Mucosa of descending colon (tissue), 3 donors: ENCODE measurements at places on chromosomes 2 and 18. TPM values are rescaled to one million over a fixed set of nuclear protein-coding genes. Genes with fewer than 3 reads are reported as not detected.

GRCh38 chr2:151098841-151099240 lies 162.8 kb downstream of the RBM43 start:
- DNase-seq, result no peak

DNA sequence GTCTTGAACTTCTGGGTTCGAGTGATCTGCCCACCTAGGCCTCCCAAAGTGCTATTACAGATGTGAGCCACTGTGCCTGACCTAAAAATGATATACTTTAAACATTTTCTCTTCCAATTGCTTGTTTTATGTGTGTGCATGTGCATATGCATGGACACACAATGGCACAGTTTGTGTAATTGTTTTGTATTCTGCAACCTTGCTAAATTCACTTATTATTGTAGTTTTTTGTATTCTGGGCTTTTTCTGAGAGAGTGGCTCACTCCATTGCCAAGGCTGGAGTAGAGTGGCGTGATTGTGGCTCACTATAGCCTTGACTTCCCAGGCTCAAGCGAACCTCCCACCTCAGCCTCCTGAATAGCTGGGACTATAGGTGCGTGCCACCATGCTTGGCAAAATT lies 8.1 kb downstream of the HAT1 start:
- no peak for DNase-seq

- no peak for DNase-seq
Observed at GRCh38 chr2:236993286-236993685, 92.4 kb upstream of the COPS8 start.

DNA sequence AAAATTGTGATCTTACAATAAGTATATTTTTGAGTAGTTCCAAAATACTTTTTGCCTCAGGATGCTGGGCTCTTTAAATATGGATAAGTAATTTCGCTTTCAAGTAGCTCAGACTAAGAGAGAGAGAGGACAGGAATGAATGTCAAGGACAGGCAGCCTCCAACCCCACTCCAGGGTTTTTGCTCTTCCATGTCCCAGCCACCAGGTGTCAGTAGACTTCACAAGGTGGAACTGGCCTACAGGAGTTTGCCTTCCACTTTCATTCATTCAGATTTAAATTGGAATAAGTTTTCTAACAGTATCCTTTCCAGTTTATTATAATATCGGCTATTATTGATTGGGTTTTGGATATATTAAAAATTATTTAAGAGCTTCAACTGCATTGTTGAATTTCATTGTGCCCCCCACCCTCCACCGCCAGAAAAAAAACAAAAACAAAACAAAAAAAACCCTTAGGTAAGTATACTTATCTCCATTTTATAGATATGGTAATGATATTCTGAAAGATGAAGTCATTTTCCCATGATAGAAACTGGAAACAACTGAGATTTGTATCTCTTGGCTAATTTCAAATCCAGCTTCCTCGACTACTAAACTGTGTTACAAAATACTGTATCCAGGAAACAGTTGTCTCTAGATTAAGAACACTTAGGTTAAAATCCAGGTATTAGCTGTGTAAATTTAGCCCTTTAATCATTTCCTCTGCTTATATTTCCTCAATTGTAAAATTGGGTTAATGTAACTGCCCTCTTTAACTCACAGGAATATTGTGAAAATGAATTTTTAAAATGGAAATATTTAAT lies 793.1 kb downstream of the ERBB4 start:
- DNase-seq, result no peak

DNA sequence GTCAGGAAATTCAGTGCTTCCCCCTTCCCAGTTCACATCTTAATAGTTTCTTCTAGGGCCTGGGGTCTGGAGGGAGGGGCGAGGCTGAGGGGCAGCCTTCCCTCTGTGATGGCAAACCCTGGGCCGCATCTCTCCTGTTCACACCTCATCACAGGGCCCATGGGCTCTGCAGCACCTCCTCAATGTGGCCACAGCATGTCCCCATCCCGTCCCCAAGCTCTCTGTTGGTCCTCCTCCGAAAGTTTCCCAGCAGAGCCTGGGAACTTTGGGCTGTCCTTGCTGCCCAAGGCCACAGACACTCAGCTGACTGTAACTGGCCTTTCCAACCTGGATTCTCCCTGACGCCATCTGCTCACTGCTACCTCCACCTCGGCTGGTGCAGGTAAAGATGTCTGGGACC lies 112.7 kb upstream of the PTPRM start:
- no peak for DNase-seq

DNA sequence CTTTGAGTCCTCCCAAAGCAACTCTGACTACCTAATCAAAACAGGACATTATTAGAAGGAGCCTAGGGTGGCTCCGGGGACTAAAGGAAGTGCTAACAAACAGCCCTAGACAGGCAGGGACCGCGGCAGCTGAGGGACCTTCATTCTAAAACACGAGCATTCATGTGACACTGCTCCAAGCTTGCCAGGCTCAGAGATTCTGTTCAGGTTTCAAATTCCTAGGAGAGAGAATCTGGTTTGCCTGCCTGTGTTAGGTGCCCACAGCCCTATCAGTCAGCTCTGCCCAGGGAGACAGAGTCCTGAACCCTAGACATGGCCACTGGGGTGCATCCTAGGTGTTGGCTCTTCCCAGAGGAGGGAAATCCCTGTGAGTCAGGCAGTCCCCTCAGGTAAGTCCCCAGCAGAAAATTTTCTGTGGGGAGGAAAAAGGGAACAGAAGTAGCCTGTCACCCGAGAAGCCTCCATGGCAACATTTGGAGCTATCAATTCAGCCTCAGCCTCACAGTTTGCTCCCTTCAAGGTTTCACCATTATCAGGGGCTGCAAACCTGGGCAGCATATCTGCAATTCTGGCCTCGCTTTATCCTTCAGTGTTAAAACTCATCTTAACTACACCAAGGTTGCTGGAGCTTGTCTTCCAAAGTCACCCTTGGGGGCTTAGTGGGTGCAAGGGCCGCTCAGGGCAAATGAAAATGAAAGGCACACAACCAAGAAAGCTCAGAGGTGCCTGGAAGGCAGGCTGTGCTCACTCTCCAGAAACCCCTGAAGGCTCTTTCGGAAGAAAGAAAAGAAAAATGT lies 28.6 kb downstream of the PCBP1 start:
- DNase-seq, result no peak

GRCh38 chr2:10432311-10433181 lies 15.6 kb downstream of the ODC1 start:
- peak; percentile 81 for DNase-seq

- peak; percentile 47 for DNase-seq
Observed at GRCh38 chr18:50796495-50796894, 23.3 kb downstream of the MRO start.

DNA sequence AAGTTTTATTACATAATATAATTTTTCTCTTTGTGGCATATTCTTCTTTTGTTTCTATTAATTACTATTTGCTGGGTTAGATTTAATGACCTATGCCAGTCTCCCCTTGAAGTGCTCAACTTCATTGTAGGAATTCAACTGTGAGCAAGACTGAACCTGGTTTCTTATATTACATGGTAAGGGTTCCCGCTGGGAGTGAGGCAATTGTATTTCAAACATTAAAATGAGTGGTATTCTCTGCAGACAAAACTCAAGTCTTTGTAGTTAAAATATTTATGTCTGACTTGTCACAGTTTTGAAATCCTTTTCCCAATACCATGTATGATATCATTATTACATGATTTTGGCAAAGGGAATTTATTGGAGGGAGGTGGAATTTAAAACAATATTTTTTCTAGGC lies 278.7 kb downstream of the GULP1 start:
- DNase-seq, result no peak

GRCh38 chr2:191907545-191907944 lies 60.7 kb upstream of the CAVIN2 start:
- no peak for DNase-seq

GRCh38 chr18:62601871-62602270 lies 79.0 kb downstream of the ZCCHC2 start:
- no peak for DNase-seq

DNA sequence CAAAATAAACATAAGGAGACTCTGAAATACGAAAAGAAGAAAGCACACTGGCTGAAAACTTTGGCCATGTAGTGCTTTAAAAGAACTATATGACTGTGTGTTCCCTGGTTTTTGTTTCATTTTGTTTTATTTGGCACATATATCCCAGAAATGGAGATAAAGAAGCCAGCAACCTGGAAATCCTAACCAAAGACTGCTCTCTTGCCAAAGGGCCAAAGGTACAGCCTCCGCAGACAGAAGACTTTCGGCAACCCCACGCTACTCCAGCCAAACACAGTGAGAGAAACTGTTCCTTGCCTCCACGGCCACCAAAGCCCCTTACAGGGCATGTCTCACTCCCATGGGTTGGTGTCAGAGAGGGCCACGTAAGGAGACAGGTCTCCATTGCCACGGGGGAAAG lies 381.2 kb upstream of the NETO1 start:
- no peak for DNase-seq

GRCh38 chr2:5121642-5122041 lies 570.5 kb upstream of the SOX11 start:
- no peak for DNase-seq

GRCh38 chr2:66317268-66317890 lies 117.5 kb upstream of the MEIS1 start:
- no peak for DNase-seq

- DNase-seq, result peak; percentile 9
Observed at GRCh38 chr18:56756966-56757365, 105.8 kb downstream of the WDR7 start.

- no peak for DNase-seq
Observed at GRCh38 chr2:218329826-218330593, 26.6 kb upstream of the CATIP start.

- no peak for DNase-seq
Observed at GRCh38 chr2:50591642-50592041, 440.3 kb downstream of the NRXN1 start.

- DNase-seq, result no peak
Observed at GRCh38 chr18:31649978-31650719, 34.2 kb downstream of the B4GALT6 start.

DNA sequence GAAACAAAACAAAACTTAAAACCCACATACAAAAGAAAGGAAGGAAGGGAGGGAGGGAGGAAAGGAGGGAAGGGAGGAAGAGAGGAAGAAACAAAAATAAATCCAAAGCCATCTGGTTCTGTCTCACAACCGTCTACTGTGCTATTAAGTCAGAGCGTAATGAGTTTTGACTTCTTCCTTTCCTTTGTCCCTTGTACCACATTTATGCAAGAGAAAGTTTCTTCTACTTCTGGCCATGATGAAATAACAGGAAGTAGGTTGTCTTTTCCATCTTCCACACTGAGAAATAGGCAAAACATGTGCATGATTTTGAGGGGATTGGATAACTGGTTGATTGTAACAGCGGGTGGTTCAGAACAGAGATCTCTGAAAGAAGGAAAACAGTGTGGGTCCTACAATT lies 121.4 kb downstream of the CTAGE1 start:
- no peak for DNase-seq

DNA sequence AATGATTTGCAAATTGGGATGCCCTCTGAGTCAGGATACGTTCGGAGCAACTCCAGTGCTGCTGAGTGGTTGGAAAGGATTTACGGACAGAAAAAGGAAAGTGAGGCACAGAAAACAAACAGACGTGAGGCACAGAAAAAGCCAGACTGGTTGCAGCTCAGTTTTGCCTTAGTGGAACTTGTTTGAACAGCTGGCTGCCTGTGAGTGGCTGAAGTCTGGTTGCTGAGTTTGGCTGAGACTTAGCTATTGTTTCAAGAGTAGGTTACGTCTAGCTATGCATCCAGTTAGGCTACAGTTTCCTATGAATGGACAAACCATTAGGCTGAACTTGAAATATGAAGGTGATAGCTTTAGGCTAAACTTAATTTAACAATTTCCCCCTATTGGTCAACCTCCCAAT lies 256.6 kb downstream of the VAPA start:
- DNase-seq, result no peak

DNA sequence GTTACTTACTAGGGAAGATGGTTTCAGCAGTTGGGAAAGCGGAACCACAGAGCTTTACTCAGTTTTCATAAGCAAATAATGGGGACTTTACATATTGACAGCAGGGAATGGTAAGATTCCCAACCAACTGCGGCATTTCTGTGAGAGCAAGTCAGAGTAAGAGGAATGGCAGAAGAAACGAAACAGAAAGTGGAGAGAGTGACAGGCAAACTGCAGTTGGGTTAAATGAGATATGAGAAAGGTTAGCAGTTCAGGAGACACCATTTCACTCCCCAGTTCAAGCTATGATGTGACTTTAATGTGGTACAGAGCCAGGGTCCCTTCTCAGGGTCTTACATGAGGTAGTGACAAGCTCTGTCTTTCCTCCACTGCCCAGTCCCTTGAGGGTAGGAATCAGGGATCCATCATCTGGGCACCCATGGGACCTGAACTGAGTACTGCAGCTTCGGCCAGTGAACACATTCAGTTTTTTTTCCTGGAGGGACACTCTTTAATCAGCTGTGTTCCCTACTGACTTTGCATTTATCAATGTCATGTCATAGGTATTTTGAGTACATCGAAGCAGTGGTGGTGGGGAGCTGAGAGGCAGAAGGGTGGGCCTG lies 33.0 kb upstream of the GREB1 start:
- no peak for DNase-seq

DNA sequence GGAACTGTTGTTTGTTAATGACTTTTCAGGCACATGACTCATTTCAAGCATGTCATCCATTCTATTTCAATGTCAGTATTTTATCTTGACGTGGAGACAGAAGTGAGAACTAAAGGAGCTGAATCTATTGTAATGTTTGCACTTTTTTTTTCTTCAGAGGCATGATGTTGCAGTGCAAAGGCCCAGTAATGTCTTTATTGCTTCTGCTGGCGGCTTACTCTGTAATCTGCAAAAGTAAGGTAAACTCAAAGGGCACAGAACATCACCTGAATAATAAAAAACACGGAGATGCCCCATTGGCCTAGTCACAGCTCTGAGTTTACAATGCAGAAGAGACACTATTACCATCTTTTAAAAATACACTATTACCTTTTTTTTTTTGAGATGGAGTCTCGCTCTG lies 2.4 kb upstream of the CNNM3 start:
- no peak for DNase-seq

DNA sequence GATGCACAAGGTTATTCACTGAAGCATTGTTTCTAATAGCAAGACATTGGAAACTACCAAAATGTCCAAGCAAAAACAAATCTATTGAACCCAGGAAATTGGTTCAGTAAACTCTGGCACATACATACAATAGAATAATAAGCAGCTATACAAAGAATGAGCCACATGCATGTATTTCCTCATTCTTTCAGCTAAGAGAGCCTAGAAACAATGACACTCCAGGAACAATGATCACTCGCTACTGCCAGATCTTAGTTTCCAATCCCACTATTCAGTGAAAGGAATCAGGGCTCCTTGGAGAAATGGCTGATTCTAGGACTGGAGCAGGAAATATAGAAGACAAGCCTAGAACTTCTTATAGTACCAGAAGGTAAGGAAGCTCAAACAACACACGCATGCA lies 221.9 kb upstream of the AGAP1 start:
- no peak for DNase-seq

- DNase-seq, result no peak
Observed at GRCh38 chr18:72674710-72675109, 130.6 kb upstream of the CBLN2 start.

- no peak for DNase-seq
Observed at GRCh38 chr2:56918790-56919189, 735.0 kb downstream of the CCDC85A start.

- DNase-seq, result no peak
Observed at GRCh38 chr18:59383851-59384250, 24.8 kb upstream of the LMAN1 start.

GRCh38 chr2:42117923-42118753 lies 51.0 kb upstream of the EML4 start:
- DNase-seq, result no peak

Gene EN1
- not detected for total RNA-seq

Gene AOX1
- total RNA-seq, result 1.9 TPM

Gene CAPN14
- 0.14 TPM for total RNA-seq

Gene FLACC1
- total RNA-seq, result 3.5 TPM

Gene MYO3B
- 0.06 TPM for total RNA-seq

Gene ZNF385B
- 2.2 TPM for total RNA-seq

Gene IL36B
- not detected for total RNA-seq

Gene CNTNAP5
- not detected for total RNA-seq

Gene ATP5MC3
- total RNA-seq, result 480 TPM

Gene L3MBTL4
- 13.9 TPM for total RNA-seq
